ENCODE measurements at places on chromosomes 11 and 22.

DNA sequence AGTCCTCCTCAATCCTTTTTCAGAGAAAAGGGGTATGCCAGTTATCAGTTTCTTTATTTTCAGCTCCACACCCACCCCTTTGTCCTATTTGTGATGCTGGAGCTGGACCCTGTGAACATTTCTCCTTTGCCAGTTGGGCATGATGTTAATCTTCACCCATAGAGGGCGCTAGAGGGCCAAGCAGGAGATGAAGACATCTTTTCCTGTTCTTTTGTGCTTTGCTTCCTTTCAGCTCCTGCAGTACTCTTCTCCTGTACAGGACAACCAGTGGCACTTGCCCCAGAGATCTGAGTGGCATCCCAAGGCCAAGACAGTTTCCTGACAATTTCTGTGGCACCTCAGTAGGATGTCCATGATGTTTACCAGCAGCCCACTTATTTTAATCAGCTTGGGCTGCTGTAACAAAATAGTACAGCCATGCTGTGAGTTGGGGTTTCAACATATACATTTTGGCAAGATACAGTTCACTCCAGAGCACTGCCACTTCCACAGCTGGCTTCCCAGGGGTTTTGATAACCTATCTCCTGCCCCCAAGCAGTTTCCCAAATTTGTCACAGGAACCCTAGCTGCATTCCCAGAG is 4.6 kb downstream of the SAA2 start:
- peak; percentile 86 for DNase-seq

GRCh38 chr22:27507935-27508526 is 293.5 kb downstream of the MN1 start:
- DNase-seq = no peak

- no peak for DNase-seq
Observed at GRCh38 chr11:4191031-4191571, 96.5 kb downstream of the RRM1 start.

GRCh38 chr22:36874736-36875135 is 13.9 kb downstream of the NCF4 start:
- no peak for DNase-seq

DNA sequence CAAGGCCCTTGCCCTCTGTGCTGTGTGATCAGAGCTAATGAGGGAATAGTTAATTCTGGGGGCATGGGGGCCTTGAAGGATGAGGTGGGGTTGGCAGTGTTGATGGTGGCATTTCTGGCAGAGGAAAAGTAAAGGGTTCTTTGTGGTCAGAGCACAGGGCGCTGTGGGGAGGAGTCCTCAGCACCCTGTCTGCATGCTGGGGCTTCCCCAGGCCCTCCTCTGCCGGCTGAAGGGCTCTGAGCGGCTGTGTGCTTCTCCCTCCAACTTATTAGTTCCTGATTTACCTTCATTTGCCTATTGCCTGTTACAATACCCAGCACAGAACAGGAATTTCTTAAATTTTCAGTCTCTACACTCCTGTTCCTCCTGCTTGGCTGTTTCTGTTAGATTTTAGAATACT is 122.8 kb downstream of the HIPK3 start:
- peak; percentile 66 for DNase-seq

DNA sequence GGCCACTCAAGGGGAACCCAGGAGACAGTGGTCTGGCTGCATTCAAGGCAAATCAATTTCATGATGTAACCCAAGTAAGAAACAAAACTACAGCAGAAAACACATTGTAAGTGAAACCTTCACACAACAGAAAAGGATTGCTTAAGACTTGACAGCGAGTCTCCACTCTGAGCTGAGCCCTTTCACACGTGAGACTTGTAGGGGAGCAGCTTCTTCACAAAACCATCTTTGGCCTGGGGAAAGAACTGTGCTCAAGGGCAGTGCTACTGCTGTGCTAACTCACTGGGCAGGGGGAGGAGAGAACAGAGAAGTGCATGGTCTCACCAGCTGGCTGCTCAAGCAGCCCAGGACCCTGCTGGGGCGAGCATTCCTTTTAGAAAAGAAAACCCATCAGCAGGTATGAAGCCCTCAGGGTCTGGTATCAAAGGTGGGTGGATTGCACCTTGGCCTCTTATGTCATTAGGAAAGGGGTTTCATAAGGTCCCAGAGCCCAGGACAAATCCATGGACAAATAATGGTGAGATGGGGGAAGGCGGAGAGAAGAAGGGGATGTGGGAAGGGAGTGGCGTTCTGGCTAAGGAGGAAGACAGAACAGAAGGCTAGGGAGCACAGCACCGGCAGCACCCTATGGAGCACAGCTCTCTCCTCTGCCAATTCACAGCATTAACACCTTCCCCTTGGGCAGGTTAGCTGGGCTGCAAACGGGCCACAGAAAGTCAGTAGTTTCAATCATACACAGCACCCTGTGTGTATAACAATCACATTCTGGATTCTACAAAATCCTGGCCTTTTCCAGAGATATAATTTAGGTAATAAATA is 20.6 kb upstream of the RAPSN start:
- DNase-seq = peak; percentile 25

DNA sequence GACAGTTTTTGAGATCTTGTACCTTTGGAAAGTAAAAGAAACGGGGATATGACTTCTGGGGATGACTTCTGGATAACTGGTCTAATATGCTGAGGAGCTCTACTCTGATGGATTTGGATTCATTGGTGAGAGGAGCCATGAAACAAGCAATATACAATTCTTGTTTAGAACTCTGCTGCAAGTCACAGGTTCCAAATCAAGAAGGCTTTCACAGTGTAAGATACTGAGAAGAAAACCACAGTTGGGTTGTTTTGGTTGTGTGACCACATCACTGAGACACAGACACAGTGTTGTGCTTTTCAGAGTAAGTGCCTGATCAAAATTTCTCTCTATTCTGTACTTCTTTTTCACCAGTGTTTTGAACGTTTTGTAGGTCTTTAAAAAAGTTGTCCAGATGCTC is 13.1 kb upstream of the UCP2 start:
- DNase-seq = no peak

DNA sequence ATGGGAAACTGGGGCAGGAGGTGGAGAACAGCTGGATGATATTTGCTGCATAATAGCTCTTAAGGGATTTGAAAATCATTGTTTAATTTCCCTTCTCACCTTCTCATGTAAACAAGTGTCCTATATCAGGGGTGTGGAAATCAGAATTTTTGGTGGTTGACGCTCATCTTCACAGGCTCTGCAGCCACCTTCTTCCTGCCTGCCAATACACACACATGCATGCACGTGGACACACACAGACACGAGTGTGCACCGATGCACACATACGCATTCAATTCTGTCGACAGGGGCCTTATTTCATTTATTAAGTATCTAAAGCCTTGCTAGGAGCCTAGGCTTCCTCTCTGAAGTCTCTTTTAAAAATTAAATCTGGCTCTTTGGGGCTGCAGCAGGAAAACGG is 349.4 kb upstream of the NCAM1 start:
- no peak for DNase-seq

DNA sequence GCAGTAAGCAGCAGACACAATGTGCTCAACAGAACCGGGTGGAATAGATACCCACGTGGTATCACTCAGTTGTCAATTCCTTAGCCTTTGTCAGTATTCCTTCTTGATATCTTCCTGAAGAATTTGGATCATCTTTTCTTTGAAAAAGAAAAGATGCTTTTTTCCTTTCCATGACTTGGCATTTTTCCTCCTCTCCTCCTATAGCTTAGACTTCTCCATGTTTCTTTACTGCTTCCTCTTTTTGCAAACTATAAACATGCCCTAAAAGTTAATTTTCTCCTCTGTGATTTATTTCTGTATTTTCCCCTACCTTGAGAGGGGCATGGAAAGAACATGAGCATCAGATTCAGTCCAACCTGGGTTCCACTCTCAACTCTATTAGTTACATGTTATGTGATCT is 11.7 kb downstream of the CBLIF start:
- peak; percentile 18 for DNase-seq

DNA sequence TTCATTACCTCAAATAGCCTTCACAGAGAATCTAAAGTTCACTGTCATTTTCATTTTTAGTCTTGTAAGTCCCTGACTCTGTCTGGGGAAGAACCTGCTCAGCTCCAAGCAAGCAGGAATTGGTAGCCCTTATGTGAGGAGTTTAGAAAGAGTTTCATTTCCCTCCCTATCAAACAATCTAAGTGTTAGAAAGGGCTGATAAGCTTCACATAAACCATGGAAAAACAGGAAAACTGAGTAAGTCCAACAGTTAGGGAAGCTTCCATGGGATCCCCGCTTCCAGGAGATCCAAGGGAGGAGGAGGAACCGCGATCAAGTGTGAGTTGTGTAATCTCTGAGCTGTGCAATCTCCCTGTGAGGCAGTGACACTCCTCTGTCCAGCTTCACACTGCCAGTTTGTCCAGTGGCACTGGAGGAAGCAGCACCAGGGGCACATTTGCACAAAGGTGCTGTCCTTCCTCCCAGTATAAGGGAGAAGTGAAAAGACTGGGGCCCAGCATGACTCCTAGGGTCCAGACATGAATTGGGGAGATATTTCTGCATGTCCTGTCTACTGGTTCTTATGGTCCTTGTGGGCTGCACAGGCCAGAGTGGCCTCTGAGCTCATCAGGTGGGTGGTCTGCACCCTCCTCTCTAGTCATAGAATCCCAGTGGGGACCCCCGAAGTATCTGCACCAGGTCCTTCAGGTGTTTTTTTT is 4.3 kb downstream of the PRAME start:
- DNase-seq = peak; percentile 56

GRCh38 chr11:10526974-10527918 is 13.7 kb downstream of the RNF141 start:
- DNase-seq = no peak

- no peak for DNase-seq
Observed at GRCh38 chr11:125075900-125076317, 12.8 kb downstream of the SLC37A2 start.

- DNase-seq = no peak
Observed at GRCh38 chr11:27717801-27718229, 17.6 kb upstream of the BDNF start.

DNA sequence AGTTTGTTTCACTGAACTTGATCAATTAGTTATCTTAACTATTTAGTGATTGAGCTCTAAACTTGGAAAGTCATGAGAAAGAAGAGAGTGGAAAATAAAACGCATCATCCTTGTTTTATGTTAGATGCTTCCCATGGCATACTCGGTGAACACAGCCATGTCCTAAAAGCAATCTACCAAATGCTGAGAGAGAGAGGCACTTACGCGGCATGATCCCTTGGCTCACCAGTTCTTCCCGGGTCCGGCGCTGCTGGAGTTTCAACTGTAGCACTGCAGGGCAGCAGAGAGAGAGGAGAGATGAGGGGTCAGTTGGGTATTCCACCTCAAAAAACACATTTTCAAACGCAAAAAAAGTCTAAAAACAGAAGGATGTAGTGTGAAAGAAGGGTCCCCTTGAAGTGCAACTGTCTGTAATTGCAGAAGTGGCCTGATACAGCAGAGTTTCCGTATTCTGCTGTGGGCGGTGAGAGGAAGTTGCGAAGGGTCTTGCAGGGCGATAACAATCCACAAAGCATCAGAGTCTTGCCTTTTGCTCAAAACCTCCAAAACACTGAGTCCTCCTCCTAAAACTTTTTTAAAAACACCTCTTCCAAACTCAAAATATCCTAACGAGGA is 92.7 kb downstream of the SGSM3 start:
- peak; percentile 86 for DNase-seq

DNA sequence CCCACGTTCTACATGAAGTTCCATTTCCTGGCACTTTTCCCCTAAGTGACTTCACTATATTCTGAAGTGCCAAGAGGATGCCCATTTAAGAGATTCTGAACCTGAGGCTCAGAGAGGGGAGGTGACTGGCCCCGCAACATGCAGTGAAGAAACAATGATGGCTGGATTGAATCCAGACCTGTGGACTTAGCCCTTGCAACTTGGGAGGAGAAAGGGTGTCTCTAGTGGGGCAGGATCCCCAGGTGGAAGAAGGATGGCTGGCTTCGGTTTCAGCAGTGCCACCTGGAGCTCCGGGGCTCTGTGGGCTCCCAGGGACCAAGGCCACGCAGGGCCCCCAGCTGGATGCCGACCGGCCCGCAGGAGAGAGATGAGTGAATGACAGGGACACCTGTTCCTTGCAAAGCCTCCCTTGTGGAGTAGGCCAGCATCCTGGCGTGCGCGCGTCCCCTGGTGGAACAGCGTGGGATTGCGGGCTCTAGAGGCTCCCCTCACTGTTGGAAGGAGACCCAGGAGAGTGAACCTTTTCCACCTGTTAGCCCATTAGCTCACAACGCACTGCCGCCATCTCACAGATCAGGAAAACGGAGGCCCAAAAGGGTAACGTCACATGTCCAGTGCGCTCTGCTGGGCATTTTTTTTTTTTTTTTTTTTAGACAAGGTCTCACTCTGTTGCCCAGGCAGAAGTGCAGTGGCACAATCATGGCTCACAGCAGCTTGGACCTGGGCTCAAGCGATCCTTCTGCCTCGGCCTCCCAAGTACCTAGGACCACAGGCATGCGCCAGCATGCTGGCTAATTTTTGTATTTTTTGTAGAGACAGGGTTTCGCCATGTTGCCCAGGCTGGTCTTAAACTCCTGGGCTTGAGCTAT is 104.7 kb downstream of the KIAA1671 start:
- peak; percentile 59 for DNase-seq

DNA sequence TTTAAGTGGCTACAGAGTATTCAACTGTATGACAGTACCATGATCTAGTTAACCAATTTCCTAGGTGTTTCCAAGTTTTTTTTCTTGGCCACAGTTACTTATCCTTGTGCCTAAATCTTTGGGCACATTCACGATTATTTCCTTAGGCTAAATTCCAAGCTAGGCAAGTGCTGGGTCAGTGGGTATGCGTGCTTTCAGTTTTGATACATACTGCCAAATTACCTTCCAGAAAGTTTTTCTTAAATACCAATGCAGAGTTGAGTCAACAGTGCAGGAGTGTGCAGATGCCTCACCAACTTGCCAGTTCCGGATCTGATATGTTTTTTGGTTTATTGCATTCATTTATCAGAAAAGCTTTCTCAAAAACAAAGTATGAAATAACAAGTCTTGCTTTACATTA is 67.9 kb upstream of the OR4B1 start:
- DNase-seq = no peak

GRCh38 chr22:39546889-39547586 is 14.5 kb upstream of the RPS19BP1 start:
- DNase-seq = no peak
